ENCODE measurements at places on chromosomes 7 and 10. TPM values are rescaled to one million over a fixed set of nuclear protein-coding genes. Genes with fewer than 3 reads are reported as not detected.

The CRCP gene
- 39.5 TPM for total RNA-seq

The C10orf105 gene
- total RNA-seq = not detected

The TCAF2 gene
- 0.35 TPM for total RNA-seq

The VCL gene
- total RNA-seq = 313 TPM

The TMEM196 gene
- 0.17 TPM for total RNA-seq

The MINPP1 gene
- 26.7 TPM for total RNA-seq

The FBXL13 gene
- total RNA-seq = 4.3 TPM

The PRKG1 gene
- 2.3 TPM for total RNA-seq

The TRIM73 gene
- total RNA-seq = 0.35 TPM

The CAMK2B gene
- 0.20 TPM for total RNA-seq

The SEMA3E gene
- total RNA-seq = 4.7 TPM

The VIPR2 gene
- not detected for total RNA-seq

The MACROH2A2 gene
- total RNA-seq = 21.4 TPM

DNA sequence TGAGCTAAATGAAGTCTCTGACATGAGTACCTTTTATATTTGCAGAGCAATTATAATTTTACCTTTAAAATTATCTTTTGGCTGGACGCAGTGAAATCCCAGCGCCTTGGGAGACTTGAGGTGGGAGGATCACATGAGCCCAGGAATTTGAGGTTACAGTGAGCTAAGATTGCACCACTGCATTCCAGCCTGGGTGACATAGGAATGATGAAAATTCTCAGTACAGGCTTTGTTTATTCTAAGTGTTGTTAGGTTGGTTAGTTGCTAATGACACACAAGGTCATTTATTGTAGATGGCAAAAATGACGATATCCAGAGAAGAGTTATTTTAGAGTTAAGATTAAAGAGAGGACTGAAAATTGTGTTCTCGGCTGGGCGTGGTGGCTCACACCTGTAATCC, 87.6 kb downstream of the XRCC2 start:
- peak; percentile 93 for DNase-seq

- peak; percentile 37 for DNase-seq
Measured at GRCh38 chr7:131381069-131381838, 53.6 kb downstream of the MKLN1 start.

- DNase-seq = no peak
Measured at GRCh38 chr7:51817694-51818225, 501.2 kb upstream of the COBL start.

DNA sequence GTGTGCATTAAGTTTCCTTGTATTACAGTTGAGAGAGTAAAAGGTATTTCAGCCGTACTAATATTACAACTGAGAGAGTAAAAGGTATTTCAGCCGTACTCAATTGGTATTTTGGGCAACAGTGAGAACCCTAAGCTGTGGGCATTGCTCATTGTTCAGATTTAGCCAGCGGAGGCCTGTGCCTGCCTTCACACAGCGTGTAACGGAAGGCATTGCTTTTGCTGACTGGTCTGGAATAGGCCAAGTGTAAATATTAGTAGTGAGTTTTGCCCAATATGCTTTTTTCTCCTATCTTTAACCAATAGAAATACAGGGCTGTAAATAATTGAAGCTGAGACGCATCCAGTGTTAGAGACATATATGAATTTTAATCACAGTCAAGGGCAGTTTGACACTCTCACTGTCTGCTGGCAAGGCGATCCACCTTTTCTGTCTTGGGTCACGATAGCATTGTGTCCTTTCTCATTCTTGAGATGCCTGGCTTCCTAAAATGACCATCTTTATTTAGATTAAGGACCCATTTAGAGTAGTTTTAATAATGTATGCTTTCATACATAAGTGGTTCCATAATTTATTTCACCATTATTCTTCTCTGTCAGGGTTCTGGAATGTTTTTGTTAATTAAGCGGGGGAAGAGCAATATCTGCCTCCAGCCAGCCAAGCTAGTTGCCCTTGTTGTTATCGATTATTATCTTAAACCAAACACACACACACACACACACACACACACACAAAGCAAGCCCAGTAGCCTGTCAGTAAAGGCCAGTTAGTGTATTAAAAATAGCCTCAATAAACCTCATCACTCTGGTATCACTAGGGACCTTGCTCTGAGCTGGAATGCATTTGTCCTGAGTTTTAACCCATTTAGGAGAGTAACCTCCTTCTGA, 130.7 kb downstream of the CELF2 start:
- no peak for DNase-seq

GRCh38 chr7:140358412-140359051, 39.8 kb downstream of the SLC37A3 start:
- no peak for DNase-seq

- DNase-seq = no peak
Measured at GRCh38 chr10:70943841-70944466, 55.6 kb upstream of the PCBD1 start.

GRCh38 chr10:127738512-127739424, 1.8 kb downstream of the FOXI2 start:
- DNase-seq = no peak

DNA sequence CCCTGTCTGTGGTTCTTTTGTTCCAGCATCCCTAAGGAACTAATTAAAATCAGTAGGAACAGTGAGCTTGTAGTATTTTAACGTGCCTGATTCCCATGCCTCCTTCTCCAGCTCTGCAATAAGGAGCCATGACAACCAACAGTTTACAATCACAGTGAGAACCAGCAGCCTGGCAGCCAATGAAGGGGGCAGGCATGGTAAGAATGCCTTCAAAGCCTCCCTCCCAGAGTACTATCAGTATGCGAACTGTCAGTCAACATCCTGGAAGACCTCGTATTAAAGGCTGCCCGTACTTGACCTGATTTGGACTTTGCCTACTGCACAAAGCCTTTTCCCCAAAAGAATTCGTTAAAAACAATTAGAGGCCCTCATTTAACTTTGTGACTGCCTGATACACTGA, 7.7 kb downstream of the ZPBP start:
- DNase-seq = no peak

GRCh38 chr10:119812684-119813083, 60.0 kb downstream of the MCMBP start:
- no peak for DNase-seq

- DNase-seq = no peak
Measured at GRCh38 chr7:34013421-34013820, 108.1 kb downstream of the BMPER start.

GRCh38 chr10:124003871-124004662, 89.3 kb downstream of the CHST15 start:
- no peak for DNase-seq

DNA sequence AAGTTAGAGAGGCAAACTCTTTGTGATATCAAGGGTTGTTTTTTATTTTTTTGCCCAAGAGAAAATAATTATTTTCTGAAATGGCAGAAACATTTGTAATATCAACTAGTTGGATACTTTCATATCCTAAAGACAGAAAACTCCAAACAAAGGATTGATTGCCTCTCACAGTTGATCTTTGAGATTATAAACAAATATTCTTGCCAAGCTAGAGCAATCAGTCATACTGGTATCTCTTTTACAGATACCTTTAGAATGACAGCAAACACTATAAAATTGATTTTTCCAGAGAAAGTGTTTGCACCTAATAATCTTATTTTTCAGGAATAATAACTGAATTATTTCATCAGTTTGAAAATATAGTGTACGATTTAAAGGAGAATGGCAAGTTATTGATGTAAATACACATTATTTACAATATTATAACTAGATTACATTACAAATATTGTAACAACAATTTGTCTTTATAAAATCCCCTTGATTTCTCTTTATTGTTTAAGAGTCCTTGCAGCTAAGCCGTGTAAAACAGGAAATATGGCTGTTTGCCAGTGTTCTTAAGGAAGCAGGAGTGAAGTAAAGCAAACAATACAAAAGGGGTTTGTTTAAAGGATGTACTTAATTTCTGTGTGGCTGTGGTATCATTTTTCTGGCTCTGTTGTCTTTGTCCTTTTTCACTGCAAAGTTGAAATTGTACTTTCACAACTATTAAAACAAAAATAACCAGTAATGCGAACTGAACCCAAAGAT, 58.4 kb downstream of the MAPK8 start:
- DNase-seq = peak; percentile 86

DNA sequence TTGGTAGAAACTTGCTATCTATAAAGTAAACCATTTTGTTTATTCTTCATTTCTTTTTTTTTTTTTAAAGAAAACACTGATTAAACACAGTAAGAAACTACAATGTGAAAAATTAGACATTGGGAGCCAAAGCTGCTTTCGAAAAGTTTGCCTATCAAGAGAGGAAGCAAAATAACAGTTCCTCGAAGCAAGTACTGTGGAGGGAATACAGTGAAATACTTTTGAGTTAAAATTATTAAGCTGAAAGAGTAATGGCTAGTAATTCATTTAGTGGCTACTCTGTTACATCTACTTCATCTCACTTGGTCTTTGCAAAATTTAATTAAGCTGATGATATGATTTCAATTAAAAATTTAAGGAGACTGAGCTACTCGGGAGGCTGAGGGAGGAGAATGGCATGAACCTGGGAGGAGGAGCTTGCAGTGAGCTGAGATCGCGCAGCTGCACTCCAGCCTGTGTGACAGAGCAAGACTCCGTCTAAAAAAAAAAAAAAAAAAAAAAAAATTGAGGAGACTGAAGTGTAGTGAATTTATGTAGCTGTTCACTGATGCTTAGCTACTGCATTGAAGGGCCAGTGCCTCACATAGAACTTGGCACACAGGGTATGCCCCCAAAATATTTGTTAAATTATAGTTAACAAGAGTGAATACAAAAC, 982.1 kb upstream of the MBL2 start:
- peak; percentile 3 for DNase-seq

DNA sequence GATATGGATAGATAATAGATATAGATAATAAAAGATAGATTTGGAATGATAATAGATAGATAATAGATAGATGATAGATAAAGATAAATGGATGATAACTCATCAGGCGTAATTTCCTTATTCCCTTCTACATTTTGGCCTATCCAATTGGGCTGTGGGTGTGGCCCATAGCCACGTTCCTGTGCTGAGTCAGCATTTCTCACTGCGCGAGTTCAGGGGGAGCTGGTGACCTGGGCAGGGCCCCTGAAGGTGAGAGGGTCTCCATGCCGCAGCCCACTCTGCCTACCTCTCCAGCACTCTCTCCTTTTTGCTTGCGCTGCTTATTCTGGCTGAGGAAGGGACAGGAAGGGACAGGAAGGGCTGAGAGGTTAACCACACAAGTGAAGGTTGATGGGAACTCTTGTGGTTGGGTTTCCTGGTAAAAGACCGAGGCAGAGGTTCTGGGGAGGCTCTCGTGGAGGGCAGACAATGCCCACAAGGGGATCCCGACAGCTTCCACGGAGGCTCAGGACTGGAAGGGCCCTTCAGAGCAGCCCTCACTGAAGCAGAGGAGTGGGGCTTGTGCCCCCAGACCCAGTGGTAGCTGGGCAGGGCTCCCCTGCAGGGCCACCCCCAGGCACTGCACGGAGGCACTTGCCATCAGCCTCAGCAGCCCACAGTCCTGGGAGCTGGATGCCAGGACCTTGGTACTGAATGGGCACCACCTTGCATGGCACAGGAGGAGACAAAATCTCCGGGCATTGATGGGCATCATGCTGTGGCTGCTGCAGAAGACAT, 247.3 kb upstream of the PITRM1 start:
- DNase-seq = no peak

GRCh38 chr7:37918526-37918925, 1.9 kb upstream of the SFRP4 start:
- DNase-seq = no peak

DNA sequence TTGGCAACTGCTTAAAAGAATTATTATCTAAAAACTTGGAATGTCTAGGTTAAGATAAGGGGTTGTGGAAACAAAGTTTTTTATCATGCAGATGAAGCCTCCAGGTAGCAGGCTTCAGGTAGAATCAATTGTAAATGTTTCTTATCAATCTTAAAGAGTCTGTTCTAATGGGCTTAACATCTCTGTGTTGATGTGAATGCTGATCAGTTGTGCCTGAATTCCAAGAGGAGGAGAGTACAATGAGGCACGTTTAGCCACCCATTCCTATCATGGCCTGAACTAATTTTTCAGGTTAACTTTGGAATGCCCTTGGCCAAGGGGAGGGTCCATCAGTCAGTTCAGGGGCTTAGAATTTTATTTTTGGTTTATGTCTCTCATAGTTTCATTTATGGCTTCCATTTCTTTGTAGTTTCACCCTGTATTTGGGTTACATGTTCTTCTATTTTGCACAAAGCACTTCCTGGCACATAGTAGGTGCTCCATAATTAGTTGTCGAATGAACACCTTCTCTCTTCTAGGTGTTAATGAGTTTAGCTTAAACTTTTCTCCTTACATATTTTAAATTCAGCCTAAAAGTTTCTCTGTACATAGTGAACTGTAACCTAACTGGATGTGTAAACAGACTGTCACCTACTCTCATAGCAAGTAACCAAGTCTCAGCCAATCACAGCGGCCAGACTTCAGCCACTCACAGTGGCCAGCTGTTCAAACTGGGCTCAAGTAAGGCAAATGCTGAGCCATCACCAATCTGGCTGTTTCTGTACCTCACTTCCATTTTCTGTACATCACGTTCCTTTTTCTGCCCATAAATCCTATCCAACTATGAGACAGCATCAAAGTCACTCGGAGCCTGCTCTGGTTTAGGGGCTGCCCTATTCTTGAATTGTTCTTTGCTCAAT, 34.7 kb downstream of the ALOX5 start:
- DNase-seq = no peak

GRCh38 chr10:50508315-50509051, 115.3 kb downstream of the SGMS1 start:
- peak; percentile 96 for DNase-seq

GRCh38 chr10:16559236-16559773, 37.6 kb upstream of the C1QL3 start:
- no peak for DNase-seq

GRCh38 chr10:33807531-33808359, 473.3 kb upstream of the NRP1 start:
- DNase-seq = no peak

DNA sequence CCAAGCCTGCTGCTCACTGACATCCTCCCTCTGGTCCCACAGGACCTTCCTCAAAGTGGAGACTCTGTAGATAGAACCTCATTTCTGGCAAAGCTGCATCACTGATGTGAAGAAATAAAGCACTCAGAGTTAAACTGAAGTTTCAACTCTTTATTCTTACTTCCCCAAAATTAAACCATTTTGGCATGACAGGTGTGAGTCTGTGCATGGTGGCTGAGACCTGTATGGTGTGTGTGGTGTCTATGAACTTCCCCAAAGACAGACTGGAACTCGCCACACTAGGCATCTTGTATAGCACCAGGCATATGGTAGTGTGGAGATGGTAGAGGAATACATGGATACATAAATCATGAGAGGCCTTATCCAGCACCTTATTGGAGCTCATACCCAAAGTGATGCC, 6.6 kb upstream of the WDFY4 start:
- no peak for DNase-seq

DNA sequence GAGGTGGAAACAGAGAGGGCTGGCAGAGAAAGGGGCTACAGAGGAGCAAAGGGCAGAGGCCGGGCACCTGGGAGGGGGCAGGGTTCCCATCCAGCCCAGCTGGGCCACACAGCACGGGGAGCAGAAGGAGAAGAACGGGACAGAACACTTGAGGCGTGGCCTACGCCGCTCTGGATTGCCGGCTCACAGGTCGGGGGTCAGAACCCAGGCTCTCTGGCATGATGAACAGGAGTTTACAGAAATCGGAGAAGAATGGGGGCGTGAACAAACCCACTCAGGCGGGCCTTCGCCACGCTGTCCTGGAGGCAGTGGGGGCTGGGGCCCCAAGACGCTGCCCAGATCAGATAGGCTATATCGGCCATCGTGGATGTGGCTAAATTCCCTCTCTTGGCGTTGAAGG, 362.2 kb upstream of the SHH start:
- DNase-seq = no peak

Data from renal cortical epithelial cell (primary cell).